Activated CD4-positive, alpha-beta T cell treated with anti-CD3 and anti-CD28 coated beads, Interleukin-2, amount 50 U/mL, for 16 hours (primary cell): ENCODE measurements at places on chromosomes 1 and 21.

DNA sequence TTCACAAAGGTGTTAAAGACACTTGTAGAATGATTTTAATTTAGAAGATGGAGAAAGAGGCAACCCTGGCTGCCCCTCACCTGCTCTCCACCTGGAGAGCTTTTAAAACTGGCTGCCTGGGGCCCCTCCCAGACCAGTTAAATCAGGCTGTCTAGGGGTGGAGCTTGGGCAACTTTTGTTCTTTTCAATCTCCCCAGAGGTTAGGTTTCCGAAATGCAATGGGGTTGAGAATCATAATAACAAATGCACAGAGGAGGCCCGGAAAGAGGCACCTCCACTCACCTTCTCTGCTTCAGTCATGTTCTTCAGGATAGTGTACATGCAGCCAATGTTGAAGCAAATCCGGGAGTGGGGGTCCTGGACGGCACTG lies 400 bp downstream of the NCF2 start:
- DNase-seq, result peak; percentile 8

- no peak for DNase-seq
These were observed 606 bp upstream of the FMO4 start for GRCh38 chr1:171313319-171313834.

GRCh38 chr1:154750681-154751665 lies 119.1 kb downstream of the KCNN3 start:
- DNase-seq, result no peak

- DNase-seq, result no peak
These were observed 34.8 kb downstream of the LRIF1 start for GRCh38 chr1:110928904-110929303.

GRCh38 chr1:2376931-2377672 lies 14.3 kb downstream of the MORN1 start:
- no peak for DNase-seq

- DNase-seq, result no peak
These were observed 563.3 kb downstream of the KIF26B start for GRCh38 chr1:245718123-245718522.

DNA sequence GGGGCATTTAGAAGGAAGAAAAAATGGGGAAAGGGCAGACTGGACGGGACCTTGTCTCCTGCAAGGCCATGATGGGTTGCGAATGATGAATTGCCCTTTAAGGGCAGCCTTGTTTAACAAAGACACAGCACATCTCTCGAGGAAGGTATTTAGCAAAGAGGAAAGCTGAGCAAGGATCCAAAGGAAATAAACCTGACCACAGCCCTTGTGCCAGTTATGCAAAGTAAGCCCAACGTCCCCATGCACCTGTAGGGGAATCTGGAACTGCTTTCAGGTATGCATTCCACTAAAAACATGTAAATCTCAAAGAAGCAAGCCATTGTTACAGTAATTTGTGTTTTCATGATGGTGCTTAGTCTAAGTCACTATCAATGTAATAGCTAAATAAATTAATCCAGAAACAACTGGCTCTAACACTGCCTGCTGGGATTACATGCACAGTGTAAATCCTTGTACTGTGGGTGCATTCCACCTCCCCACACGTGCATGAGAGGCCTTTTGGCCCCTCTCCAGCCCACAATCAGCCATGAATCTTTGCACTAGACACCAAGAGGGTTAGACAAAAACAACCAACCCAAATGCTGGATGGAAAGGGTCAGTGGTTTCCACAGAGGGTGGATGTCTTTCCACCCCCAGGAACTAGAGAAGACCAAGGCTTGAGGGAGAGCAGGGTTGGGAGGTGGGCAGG lies 228.8 kb upstream of the KAZN start:
- DNase-seq, result no peak

DNA sequence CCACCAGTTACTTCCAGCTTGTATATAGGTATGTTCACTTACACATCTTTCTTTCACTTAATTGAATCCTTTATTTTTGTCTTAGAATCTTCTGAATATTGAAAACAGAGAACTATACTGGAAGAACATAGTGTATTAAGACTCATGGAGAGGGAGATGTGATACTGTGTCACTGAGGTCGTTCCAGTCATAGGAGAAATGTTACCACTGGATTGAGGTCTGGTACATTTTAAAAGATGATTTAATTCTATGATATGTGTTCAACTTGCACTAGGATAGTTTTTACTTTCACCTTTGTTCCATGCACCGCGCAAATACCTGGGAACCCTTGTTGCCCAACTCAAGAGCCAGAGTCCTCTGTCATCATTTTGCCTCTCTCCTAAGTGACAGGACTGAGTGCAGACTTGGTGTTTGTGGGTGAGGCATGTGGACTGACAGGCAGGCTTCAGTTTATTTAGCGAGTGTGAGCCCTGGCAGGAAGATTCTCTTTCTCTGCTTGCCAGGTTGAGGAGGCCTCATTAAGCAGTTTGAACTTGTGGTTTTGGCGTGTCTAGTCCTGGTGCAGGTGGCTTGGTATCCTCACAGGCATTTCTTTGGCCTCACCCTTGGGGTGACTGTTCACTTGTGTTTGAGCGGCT lies 63.7 kb downstream of the DYRK1A start:
- no peak for DNase-seq

GRCh38 chr1:203426870-203427269 lies 48.7 kb upstream of the PRELP start:
- no peak for DNase-seq

DNA sequence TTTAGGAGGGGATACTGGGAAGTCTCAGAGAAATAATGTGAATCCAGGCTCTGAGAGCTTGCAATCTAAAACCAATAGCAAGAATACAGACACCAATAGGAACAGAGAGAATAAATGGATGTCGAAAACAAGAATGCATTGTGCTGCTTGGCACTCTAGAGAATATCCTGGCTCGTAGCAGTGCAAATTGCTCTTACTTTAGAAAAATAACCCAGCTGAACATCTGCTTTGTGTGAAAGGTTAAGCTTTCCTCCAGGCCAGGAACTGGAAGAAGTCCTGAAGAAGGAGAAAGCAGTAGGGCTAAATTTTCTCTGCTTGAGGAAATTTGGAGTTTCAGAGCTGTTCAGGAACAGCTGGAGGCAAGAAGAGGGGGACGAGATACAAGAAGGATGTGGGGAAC lies 382.3 kb downstream of the HHIPL2 start:
- DNase-seq, result no peak

DNA sequence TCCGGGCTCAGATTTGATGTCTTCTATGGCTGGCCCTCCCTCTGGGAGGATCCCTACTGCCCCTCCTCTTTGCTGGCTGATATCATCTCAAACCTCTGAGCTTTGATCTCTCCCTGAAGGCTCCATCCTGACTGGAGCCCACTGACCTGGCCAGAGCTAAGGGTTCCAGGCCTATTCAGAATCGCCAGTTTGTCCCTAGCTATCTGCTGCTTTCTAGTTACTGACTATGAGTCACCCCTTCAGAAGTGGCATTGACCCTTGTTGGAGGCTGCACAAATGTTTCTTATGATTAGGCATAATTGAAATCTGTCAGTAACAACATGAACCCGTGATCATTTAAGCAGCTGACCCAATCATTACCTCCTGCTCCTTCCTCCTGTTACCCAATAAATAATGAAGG lies 87.1 kb downstream of the ABCA4 start:
- no peak for DNase-seq

DNA sequence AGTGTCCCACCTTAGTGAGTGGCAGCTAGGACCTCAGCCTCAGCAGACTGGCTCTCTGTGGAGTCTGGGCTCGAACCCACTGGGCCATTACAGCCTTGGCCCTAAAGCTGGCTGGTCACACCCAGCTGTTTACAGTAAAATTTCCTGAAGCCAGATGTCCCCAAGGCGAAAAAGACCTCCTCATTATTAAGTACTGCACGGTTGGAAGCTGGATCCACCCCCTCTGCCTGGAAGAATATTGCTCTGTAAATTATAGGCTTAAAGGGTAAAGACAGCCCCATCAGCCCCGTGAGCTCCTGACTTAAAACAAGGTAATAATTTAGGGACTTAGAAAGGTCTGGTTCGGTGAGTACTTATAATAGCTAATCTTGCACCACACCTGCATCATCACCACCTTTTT lies 30.3 kb upstream of the TMEM51 start:
- no peak for DNase-seq

GRCh38 chr1:41872074-41872473 lies 46.6 kb downstream of the HIVEP3 start:
- no peak for DNase-seq

GRCh38 chr1:51669272-51669671 lies 52.4 kb downstream of the OSBPL9 start:
- no peak for DNase-seq

DNA sequence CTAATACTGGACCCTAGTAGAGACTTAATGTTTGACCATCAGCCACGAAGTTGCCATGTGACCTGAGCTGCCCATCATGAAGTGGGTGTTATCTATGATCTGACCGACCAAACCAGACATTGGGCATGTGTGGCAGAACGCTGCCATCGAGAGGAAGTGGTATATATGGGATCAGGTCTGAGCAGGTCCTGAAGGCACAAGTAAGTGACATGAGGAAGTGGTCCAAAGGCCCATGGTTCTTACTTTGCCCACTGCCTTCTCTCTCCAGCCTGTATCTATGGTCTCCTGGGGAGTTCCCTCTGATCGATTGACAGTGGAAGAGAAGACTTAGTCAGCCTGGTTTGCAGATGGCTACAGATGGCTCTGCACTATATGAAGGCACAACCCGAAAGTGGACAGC lies 7.9 kb downstream of the SPSB1 start:
- peak; percentile 20 for DNase-seq

GRCh38 chr1:57576756-57577155 lies 152.9 kb upstream of the DAB1 start:
- no peak for DNase-seq

DNA sequence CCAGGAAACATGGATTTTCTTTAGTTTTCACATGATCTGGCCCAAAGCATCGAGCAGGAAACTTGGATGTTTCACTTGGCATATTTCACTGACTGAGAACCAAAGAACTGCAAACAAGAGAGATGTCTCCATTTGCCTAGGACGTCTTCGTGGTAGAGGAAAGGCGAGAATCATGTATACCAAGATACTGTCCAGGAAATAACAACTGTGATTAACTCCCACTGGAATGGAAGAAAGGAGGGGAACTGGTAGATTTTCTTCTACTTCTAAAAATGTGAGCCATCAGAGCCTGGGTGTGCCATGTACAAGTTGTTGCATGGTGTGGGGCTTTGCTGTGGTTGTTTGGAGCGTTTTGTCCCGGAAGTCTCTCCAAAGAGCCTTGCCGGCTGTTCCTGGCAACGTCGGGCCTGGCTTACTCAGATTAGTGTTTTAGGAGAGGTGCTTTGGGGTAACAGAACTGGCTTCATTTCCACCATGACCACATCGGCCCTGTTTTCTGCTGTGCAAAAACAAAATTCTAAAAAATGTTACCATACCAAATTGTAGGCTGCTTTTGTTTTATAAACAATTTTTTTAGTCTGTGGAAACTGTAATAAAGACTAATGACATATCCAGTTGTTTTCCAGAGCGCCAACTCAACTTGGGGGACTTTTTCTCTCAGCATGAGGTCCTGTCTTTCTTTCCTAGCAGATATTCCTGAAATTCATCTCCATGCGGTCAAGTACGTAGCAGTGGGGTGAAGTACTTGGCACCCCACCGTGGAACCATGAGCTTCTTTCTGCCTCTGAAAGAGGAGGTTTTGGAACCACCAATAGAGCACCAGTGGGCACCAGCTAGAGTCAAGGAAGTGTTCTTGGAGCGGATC lies 118.3 kb downstream of the TM2D1 start:
- DNase-seq, result no peak

DNA sequence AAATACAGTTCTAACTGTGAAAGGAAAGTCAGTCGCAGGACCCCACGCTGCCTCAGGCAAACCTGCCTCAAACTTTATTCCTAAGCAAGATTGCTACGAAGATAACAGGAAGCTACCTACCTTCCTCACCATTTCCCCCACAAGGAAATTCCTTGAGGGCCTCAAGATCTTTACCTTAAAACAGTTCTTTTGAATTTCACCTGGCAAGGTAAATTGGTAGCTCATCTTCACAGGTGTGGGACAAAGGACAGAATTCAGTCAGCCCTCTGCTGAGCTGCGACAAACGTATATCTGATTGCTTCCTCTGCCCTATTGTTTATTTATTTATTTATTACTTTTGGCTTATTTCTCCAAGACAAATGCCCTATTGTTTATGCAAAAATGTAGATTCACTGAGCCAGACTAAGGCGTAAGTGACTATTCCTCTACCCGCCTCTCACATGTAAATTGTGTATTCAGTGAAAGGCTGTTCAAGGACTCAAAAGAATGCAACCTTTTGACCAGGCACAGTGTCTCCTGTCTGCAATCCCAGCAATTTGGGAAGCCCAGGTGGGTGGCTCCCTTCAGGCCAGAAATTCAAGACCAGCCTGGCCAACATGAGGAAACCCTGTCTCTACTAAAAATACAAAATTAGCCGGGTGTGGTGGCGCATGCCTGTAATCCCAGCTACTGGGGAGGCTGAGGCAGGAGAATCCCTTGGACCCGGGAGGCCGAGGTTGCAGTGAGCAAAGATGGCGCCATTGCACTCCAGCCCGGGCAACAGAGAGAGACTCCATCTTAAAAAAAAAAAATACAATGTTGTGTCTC lies 17.3 kb upstream of the PKNOX1 start:
- DNase-seq, result no peak

- DNase-seq, result no peak
These were observed 4.2 kb downstream of the ADORA3 start for GRCh38 chr1:111499026-111499785.

- DNase-seq, result no peak
These were observed 3.8 kb upstream of the RWDD3 start for GRCh38 chr1:95230256-95230655.

DNA sequence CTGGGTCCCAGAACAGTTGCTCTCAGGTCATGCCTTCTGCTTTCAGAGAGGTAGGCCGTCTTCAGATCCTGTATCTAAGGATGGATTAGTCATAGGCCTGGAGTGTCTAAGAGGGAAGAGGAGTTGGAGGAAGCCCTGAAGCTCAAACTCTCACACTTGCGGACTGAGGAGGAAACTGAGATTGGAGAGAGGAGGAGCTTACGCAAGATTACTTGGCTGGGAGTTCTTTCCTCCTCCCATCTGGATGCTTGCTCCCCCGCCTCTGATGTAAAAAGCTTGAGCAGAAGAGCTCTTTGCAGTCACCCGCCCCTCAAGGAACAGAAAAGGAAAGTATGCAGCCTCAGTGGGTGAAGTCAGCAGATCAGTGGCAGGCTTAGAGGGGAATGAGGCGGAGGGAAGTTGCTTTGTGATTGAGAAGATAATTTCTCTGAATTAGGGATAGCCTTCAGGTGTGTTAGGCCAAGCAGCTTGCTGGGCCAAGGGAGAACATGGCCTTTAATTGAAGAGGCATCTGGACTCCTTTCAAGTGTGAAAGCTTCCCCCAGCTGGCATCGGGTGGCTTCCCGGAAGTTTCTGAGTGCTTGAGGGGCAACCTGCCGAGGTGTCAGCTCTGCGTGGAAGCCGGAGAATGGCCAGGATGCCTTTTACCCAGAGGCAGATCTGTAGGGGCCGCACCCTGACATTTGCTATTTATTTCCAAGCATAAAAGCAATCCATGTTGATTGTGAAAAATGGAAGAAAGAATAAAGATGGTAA lies 6.6 kb downstream of the ADORA1 start:
- no peak for DNase-seq

- no peak for DNase-seq
These were observed 205.4 kb downstream of the NFIA start for GRCh38 chr1:61287734-61288133.

GRCh38 chr21:34950980-34951379 lies 98.1 kb downstream of the RUNX1 start:
- DNase-seq, result no peak

GRCh38 chr21:32834211-32834915 lies 62.8 kb upstream of the PAXBP1 start:
- no peak for DNase-seq

GRCh38 chr1:48250572-48250971 lies 28.1 kb downstream of the SLC5A9 start:
- no peak for DNase-seq
